ENCODE measurements at places on chromosomes 2 and 18. TPM values are rescaled to one million over a fixed set of nuclear protein-coding genes. Genes with fewer than 3 reads are reported as not detected.

Gene TUBA4B
- total RNA-seq: not detected

- DNase-seq: no peak
Observed at GRCh38 chr2:50606860-50607259, 425.1 kb downstream of the NRXN1 start.

- no peak for DNase-seq
Observed at GRCh38 chr2:45646289-45646688, 5.2 kb upstream of the PRKCE start.

- DNase-seq: no peak
Observed at GRCh38 chr2:191041418-191042161, 27.6 kb upstream of the STAT1 start.
